ENCODE measurements at places on chromosomes 12 and 14. TPM values are rescaled to one million over a fixed set of nuclear protein-coding genes. Genes with fewer than 3 reads are reported as not detected.

Gene ANO2
- 12.6 TPM for total RNA-seq

Gene TMTC3
- total RNA-seq, result 76.2 TPM

Gene LYZ
- total RNA-seq, result not detected

Gene ZFHX2
- total RNA-seq, result 0.86 TPM

Gene OR6C76
- not detected for total RNA-seq

Measured in thoracic aorta endothelial cell (primary cell).